ENCODE measurements at places on chromosomes 13 and 19.
A peak's percentile ranks its signal among the peaks of the same experiment; 100 is the strongest.

DNA sequence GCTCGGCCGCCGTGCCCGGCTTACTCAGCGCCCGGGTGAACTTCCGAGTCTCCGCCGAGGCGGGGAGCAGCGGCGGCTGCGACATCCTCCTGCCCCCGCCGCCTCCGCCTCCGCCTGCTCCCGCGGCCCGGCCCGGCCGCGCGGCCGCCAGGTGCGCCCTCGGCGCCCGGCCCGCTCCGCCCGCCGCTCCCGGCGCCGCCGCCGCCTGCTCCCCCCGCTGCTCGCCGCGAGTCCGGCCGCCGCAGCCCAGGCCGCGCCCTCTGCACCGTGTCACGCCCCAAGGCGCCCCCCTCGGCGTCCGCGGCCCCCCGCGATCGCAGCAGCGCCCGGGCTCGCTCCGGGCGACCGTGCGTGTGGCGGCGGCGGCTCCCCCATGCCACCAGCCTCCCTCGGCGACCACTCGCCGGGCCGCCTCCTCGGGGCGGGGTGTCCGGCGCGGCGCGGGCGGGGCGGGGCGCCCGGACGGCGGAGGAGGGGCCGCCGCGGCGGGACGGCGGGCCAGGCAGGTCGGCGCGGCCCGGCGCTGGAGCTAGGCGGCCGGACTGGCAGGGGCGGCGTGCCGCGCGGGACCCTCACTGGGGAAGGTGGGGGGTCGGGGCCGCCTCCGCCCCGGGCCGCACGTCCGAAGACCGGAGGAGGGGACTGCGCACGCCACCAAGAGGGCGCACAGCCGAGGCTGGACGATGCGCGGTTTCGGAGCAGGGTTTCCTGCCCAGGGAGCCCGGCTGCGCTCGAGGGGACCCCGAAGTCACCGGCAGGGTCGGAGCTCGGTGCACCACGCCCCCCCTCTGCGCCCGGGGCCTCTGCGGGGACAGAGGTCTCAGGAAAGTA is 108.6 kb upstream of the DOCK9 start:
- DNase-seq: peak; percentile 77

DNA sequence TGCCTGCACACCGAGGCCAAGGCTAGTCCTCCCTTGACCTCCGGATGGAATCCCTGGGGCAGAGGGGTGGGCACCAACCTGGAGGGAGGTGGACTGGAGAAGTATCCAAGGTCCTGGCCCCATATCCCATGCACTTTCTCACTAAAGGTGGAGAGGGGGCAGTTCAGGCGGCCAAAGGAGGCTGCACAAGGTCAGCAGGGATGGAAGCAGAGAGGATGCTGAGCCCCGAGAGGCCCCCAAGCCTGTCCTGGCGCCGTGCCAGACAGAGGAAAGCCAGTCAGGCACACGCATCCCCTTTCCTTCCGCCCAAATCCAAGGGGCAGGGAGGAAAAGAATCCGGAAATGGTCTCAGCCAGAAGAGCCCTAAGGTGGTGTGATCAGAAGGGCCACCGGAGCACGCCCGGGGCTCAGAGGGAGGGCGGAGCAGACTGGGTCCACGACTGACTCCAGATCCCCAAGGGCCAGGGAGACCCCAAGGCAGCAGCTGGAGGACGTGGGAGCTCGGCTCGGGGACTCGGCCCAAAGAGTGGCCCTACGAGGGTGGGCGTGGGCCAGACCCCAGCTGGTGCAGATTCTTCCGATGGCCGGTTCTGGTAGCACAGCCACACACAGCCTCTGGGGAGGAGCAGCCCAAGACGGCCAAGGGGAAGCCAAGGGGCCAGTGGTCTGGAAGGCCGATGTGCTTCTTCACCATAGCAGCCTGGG is 60.0 kb downstream of the MLLT1 start:
- no peak for DNase-seq

DNA sequence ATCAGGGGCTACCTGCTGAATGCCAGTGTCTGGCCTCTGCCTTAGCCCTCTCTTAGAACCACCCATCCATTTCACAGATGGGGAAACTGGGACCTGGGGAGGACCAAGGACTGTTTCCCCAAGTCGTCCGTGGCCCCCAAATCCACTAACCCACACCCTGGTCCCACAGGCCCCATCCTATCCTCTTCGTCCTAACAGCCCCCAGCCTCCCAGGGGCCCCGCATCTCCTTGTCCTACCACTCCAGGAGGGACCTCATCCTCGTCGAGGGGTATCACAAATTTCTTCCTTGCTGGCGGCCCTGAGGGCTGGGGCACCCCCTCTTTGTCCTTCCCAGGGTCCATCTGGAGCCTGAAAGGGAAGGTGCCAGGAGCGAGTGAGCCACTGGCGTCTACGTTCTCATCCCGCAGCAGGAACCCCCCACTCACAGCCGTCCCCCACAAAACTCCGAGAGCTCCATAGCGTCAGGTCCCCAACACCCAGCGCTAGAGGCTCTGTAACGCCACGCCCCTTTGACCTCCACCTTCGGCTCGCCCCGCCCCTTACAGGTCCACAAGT is 606 bp downstream of the ERCC1 start:
- no peak for DNase-seq

GRCh38 chr19:3801412-3802096 is 15.4 kb upstream of the MATK start:
- peak; percentile 62 for DNase-seq

- DNase-seq: no peak
Observed at GRCh38 chr13:50094615-50095293, 79.5 kb downstream of the KCNRG start.

DNA sequence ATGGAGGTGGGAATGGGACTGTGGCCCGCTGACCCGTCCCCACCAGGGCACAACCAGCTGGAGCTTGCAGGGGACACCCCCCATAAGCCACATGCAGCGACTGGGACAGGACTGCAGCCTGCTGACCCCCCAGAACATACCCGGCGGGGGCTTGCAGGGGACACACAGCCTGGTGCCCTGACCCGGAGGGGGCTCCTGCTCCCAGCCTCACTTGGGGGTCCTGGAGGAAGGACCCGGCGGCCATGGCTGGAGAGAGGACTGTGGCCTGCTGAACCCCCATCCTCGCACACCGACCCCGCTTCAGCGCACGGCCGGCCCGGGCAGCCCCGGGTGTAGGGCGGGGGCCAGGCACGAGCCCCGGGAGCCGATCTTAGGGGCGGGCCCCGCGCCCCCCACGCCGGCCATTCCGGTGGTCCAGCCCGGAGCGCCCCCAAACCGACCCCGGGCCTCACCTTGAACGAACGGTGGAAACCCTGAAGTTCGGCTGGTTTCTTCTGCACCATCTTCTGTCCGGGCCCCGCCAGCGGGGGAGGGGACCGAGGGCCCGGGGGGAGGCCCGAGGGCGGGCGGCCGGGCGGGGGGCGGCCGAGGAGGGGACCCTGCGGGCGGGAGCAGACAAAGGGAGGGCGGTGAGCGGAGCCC is 574 bp downstream of the MKNK2 start:
- no peak for DNase-seq

Data from activated T-cell treated with anti-CD3 and anti-CD28 coated beads, Interleukin-2, amount 50 U/mL, for 1 hour (primary cell).